GM23338 (cell line): ENCODE measurements at places on chromosomes 1 and 21. TPM values are rescaled to one million over a fixed set of nuclear protein-coding genes. Genes with fewer than 3 reads are reported as not detected.
A peak's percentile ranks its signal among the peaks of the same experiment; 100 is the strongest.

- no peak for DNase-seq
Measured at GRCh38 chr1:236540813-236541465, 17.2 kb downstream of the LGALS8 start.

GRCh38 chr1:26782521-26783212, 5.1 kb upstream of the PIGV start:
- no peak for DNase-seq

TAF12 gene
- total RNA-seq = 15.2 and 18.4 TPM in 2 replicates

DNA sequence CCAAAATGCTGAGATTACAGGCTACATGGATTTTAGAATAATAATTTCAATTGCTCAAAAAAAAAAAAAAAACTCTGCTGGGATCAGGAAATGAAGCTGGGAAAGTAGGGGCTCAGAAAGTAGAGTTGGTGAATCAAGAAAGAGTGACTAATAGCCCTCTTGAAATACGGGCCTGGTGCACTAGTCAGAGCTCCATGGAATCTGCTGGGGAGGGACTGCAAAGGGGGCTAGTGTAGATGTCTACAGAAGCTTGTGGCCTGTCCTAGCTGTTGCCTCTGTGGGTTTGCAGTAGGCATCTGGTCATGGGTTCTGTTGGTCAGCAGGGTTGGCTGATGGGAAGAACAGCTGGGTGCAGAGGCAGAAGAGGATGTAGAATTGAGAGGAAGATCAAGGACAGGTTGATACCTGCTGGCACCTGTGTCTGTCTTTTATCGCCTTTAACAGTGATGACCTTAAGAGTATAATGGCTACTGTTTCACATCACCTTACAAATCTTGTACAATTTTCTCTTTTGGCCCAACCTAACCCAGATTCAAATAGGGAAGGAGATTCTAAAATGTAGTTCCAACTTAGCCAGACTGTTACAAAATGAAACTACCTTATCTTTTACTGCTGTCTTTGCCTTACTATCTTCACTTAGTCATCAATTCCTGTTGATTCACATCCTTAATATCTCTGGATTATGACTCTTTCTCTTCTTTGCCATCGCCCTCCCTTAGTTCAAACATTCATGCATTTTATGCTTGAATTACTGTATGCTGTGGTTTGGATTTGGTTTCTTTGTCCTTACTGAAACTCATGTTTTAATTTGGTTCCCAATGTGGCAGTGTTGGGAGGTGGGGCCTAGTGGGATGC, 126.2 kb downstream of the GIPC2 start:
- DNase-seq = no peak

DNA sequence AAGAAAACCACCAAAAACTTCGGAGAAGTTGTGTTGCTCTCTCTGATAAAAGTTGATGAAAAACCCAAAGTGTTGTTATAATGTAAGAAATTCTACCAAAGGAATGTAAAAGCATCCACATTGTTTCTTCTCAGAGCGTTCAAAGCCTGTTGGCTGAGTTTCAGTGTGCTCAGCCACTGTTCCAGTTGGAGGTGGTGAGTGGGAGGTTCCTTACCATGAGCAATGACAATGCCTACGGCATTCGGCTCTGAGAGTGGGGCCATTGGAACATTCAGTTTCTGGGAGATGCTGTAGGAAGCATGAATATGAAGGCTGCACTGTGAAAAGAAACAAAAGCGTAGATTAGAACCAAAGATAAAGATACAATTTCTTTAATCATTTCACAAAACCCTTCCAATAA, 20.5 kb upstream of the MYBPHL start:
- no peak for DNase-seq

DNA sequence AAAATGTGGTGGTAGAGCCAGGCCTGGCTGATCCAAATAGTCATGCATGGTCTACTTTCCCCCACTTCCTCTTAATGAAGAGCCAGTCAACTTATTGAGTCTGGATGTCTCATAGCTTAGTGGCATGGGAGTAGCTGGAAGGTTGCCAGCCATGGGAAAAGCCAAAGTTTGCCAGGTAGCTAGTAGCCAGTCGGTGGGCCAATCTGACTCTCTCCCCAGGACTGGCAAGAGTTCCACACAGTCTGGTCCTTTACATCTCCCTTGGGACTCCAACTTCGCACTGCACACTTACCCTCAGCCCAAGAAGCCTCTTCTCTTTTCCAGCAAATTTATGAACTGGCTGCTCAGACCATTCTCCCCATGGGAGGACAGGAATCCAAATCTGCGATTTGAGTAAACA, 8.3 kb downstream of the WARS2 start:
- DNase-seq = no peak

DNA sequence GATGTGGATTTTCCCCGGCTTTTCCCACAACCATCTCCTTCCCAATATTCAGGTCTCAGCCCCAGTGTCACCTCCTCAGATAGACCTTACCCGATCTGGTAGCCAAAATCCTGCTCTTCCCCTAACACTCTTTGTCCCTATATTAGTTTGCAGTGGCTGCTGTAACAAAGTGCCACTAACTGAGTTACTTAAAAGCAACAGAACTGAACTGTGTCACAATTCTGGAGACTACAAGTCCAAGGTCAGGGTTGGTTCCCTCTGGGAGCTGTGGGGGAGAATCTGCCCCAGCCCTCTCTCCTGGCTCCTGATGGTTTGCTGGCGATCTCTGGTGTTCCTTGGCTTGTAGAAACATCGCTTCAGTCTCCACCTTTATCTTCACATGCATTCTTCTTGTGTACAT, 64.0 kb downstream of the NENF start:
- DNase-seq = no peak

- DNase-seq = no peak
Measured at GRCh38 chr1:33575324-33575879, 103.0 kb downstream of the ZSCAN20 start.

- DNase-seq = no peak
Measured at GRCh38 chr1:225155555-225155954, 226.1 kb downstream of the DNAH14 start.

DNA sequence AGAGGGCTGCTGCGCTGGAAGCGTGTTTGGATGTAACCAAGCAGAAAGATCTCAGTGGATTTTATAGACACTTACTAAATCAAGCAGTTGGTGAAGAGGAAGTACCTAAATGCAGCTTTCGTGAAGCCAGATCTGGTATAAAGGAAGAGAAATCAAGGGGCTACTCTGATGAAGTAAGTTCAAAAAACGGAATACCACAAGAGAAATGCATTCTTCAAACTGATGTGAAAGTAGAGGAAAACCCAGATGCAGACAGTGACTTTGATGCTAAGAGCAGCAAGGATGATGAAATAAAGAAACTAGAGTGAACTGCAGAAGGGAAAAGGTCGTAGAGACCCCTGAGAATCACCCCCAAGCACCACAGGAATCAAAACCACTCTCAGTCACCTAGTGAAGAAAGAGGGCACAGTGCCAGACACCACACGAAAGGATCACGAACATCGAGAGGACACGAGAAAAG, 40.8 kb upstream of the NEXN start:
- no peak for DNase-seq

GRCh38 chr1:21830792-21831453, 18.9 kb downstream of the LDLRAD2 start:
- DNase-seq = no peak

- DNase-seq = no peak
Measured at GRCh38 chr1:4124631-4125145, 224.6 kb upstream of the C1orf174 start.

GRCh38 chr1:111221633-111222291, 5.8 kb upstream of the CHI3L2 start:
- DNase-seq = no peak

CD1D gene
- 1.3 and 2.7 TPM in 2 replicates for total RNA-seq

- DNase-seq = peak; percentile 99
Measured at GRCh38 chr1:109397581-109398342, at the start of gene SORT1. Gene SORT1, minus strand, starts transcription at chr1:109397918. Its CDS starts 26 bp downstream, at chr1:109397892.

DNA sequence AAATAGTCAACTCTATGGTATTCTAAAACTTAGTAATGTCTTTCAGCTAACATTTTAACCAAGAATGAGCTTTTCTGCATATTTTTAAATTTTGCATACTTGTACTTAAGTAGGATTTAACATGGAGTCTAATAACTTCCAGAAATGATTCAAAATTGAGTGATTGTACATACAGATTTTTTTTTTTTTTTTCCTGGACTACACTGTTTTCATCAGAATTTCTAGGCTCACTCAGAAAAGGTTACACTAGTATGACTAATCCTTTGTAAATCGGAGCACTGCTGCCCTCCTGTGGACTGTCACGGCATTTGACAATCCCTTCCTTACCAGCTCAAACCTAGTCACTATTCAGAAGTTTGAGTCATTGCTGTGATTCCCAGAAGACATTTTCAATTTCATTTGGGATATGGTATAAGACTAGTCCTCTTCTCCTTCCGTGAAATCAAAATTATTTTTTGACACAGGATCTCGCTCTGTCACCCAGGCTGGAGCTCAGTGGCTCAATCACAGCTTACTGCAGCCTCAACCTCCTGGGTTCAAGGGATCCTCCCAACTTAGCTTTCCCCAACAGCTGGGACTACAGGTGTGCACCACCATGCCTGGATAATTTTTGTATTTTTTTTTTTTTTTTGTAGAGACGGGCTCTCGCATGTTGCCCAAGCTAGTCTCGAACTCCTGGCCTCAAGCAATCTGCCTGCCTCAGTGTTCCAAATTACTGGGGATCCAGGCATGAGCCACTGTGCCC, 45.5 kb downstream of the CD46 start:
- DNase-seq = peak; percentile 89

GBP5 gene
- not detected in 2 replicates for total RNA-seq

NR1I3 gene
- total RNA-seq = not detected in 2 replicates

DNA sequence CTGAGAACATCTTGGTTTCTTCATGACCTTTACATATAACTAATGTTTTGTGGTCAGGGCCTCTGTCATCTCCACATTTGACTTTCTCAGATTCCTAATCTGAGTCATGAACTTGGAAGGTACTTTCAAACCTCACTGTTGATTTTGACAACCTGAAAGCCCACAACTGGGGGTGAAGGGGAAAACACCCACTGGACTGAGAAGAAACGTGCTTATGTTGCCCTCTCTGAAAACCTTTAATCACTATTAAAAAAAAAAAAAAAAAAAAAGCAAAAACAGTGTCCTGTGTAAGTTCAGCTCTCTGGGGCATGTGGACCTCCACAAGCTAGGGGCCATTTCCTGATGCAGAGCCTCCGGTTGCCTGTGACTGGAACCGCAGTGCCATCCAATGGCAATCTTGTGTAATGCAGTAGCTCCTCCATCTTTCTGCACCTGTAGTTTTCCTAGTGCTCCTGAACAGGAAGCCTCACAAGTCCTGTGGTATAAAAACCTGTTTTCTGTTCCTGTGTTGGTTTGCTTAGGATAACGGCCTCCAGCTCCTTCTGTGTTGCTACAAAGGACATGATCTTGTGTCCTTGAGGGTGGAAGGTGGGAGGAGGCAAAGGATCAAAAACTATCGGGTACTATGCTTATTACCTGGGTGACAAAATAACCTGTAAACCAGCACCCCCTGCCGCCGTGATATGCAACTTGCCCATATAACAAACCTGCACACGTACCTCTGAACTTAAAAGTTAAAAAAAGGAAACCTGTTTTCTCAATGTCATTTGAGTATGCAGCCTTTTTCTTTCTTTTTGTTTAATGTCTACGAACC, 124.5 kb downstream of the ZNF648 start:
- peak; percentile 91 for DNase-seq

DNA sequence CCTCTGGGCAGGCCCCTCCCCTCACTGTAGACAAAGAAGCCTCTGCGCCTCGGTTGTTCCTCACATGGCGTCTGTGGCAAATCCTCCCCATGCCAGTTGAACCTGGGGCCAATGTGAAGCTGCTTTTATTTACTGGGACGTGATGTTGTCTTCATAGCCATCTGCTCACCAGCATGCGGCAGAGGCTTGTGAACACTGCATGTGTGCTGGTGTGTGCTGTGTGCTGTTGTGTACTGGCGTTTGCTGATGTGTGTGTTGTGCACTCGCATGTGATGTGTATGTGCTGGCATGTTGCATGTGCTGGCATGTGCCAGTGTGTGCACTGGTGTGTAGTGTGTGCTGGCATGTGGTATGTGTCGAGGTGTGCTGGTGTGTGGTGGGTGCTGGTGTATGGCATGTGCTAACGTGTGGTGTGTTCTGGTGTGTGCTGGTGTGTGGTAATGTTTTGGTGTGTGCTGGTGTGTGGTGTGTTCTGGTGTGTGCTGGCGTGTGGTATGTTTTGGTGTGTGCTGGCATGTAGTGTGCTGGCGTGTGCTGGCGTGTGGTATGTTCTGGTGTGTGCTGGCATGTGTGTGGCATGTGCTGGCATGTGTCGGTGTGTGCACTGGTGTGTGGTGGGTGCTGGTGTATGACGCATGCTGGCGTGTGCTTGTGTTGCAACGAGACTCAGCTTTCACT, 37.2 kb upstream of the TRAPPC10 start:
- no peak for DNase-seq

DNA sequence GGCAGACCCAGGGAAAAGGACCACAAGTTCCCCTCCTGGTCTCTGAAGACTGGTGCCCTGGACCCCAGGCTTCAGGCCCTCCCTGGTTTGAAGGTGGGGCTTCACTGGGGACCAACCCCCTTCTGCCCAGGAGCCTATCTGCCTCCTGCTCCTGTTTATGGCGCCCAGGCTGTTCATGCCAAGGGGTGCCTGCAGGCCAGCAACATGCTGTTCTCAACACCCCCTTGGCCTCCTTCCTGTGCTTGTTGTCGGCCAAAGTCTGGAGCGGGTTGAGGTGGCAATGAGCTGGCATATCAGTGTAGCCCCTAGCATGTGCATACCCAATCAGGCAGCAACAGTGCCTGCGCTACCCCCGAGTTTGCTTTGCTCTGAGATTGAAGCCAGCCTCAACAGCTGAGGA, 46.3 kb downstream of the ATP6V1G3 start:
- no peak for DNase-seq

DNA sequence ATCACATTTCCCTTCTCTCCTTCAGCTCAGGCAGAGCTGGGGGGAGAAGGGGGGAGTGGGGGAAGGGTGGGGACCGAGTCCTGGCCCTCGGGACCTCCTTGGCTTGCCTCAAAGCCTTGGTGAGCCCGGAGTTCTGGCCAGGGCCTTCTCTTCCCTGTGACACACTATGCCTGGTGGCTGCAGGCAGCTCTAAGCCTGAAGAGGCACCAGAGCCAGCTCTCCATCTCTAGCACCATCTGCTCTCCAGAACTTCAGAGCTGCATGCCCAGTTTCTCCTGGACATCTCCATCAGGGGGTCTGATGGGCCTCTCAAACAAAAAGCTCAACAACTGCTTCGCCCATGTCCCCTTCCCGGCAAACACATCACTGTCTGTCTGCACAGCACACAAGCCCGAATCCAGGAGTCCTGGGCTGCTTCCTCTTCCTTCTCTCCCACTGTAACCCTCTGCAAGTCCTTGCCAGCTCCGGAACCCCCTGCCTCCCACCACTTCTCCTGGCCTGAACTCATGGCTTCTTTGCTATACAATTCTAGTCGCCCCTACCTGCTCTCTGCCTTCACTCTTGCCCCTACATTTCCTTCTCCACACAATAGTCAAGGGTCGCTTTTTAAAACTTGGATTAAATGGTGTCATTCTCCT, 26.5 kb downstream of the KIAA1614 start:
- DNase-seq = no peak

ADAMTS1 gene
- total RNA-seq = 14.1 and 15.4 TPM in 2 replicates

DNA sequence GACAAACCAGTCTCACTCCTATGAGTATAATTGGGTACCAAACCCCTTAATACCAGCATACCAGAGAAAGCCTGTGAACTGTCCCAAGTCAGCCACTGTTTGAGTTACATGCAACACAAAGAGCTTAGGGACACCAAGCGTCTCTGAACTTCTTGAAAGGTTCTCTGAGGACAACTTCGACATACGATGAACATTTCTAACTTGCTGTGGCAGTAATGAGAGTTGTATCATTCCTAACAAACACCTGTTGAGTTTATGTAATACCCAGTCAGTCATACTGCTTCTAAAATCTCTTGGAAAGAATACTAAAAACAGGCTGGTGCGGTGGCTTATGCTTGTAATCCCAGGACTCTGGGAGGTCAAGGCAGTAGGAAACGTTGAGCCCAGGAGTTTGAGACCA, 18.4 kb downstream of the CCT8 start:
- no peak for DNase-seq
